Spleen (tissue), 13 donors: ENCODE measurements at places on chromosomes 16 and 17.

DNA sequence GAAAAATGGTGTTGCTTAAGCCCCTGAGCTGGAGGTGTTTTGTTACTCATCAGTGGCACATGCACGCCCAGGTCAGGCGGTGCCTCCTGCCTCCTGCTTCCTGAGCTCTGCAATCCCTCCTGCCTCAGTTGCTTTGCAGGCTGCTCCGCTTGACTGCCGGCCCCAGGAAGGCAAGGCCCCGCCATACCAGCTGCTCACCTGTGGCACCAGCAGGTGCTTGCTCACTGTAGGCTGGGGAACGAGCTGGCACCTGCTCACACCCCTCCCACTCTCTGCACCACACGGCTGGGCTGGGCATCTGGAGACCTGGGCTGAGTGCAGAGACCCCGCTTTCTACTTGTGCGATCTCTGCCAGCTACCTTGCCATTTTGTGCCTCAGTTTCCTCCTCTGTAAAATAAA, 200.2 kb downstream of the RBFOX3 start:
- DNase-seq = no peak

- peak; percentile 90 for DNase-seq
Measured at GRCh38 chr17:64262198-64262999, 661 bp downstream of the TEX2 start.

DNA sequence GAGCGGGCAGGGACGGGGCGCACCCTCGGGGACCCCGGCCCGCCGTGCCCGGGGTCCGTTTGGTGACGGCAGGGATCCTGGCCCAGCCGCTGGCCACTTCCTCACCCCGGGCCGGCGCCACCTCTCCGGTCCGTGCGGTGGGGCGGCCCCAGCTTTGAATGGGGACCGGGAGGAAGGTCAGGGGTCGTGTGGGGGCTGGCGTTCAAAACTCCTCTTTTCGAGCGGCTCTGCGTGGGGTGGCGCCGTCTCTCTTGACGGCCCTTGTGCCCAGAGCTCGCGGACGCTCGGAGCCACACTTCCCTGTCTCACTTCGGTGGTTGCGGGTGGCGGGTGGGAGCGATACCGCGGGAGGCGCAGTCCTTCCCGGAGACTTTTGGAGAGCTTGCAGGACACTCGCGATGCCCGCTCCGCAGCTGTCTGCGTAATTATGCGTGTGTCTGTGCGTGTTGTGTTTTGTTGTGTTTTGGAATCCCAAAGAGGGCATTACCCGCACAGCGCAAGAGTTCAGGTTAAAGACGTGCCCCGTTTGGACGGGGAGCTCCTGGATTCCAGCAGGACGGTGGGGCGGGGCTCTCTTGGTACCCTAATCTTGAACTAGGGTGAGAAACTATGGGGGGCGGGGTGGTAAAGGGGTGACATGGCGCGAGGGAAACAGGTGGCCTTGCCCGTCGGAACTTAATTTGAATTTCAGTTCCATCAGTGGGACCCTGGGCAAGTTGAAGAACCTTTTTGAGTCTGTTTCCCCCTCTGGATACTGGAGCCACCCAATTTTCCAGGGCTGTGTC, 637 bp downstream of the PLCG2 start:
- DNase-seq = peak; percentile 91

DNA sequence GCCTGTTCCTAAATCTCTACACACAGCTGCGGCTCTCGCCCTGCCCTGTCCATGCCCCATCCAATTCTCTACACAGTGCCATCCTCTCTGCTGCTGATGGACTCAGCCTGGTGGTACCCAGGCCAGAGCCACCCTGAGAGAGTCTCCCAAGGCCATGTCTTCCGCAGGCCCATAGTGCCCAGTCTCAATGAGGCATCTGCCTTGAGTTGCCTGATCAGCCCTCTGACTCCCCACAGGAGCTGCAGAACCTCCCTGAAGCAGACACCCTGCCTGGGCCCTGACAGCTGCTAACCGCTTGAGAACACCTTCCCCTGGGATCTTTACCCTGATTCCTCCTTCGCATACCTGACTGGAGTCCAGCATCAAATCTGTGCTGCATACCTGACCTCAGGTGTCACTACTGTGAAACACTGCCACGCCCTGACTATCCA, 13.3 kb downstream of the TSPOAP1 start:
- peak; percentile 38 for DNase-seq

GRCh38 chr17:68491381-68492231, 20.6 kb upstream of the PRKAR1A start:
- no peak for DNase-seq

DNA sequence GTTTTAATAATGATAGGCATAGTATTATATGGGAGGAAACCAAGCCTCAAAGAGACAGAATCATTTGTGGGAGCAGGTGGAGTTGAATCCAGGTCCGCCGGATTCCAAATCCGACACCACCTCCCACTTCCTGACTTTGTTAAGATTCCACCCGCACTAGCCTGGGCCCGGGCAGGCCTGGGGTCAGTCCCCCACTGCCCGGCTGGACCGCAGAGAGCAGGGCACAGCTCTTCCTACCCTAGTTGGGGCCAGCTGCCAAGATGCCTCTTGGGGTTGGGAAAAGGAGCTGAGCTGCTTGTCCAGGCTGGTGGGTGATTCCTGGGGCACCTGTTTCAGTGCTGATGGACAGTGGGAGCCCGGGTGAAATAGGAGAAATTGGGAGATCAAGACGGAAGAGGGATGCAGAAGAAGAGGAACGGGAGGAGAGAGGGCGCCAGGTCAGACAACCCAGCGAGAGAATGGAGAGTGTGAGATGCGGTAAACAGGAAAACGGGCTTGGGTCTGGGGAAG, 53.9 kb downstream of the OR1D5 start:
- peak; percentile 62 for DNase-seq

DNA sequence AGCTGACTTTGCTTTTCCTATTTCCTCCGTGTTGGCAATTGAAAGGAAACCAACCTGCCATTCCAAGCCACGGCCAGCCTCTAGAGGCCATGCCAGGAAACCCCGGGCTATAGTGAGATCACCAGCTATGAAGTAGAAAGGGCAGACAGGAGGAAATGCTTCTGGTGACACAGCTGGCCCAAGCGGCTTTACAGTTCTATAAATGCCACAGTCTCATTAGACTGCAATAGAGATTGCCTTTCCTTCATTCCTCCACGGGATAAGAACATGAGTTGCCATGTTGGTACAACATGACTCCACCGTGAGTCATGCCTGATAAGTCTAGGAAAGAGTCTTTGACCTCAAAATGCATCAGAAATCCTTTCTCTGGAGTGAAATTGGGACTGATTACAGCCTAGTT, 384.9 kb downstream of the GRIN2A start:
- no peak for DNase-seq

DNA sequence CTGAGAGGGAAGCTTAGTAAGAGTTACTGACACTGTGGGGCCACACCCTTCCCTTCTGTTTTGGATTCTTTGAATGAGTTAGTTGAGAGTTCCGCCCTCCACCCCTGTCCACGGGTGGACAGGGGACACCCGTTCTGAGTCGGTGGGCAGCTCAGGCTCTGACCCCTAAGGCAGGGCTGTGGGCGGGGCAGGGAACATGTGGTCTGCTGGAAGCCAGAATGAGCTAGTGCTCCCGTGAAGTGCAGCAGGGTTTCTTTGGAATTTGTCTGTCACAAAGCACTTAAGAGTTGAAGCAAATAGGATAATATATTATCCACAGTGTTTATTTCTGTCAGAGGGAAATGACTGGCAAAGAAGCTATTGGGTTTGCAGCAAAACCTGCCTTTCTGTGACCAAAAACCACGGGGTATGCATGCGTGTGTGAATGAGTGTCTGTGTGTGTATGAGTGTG, 90.1 kb downstream of the CLEC16A start:
- DNase-seq = no peak

DNA sequence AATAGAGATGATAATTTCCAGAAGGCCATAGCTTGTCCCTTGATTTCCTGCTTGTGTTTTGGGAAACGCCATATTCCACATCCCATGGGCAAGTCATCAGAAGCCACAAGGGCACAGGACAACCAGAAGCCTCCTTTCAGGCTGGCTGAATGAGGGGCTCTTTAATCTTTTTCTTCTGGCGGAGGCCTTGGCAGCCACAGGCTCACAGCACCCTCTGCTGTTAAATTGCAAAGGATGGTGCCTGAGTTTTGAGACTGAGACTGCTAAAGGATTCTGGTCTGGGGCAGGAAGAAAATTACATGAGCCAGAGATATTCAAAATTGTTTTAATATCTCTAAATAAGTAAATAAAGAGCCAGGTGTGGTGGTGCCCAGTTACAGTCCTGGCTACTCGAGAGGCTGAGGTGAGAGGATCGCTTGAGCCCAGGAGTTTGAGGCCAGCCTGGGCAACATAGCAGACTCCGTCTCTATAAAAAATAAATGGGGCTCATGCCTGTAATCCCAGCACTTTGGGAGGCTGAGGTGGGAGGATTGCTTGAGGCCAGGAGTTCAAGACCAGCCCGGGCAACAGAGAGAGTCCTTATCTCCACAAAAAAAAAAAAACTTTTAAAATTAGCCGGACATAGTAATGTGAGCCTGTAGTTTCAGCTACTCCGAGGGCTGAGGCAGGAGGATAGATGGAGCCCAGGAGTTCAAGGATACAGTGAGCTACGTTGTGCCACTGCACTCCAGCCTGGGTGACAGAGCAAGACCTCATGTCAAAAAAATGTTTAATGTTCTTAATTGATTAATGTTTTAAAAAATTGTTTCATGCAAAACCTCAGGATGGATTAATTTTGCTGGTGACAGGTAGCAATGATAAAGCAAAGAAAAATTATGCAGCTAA, 26.3 kb downstream of the AARSD1 start:
- no peak for DNase-seq

GRCh38 chr16:79653373-79653891, 52.9 kb upstream of the MAF start:
- no peak for DNase-seq

DNA sequence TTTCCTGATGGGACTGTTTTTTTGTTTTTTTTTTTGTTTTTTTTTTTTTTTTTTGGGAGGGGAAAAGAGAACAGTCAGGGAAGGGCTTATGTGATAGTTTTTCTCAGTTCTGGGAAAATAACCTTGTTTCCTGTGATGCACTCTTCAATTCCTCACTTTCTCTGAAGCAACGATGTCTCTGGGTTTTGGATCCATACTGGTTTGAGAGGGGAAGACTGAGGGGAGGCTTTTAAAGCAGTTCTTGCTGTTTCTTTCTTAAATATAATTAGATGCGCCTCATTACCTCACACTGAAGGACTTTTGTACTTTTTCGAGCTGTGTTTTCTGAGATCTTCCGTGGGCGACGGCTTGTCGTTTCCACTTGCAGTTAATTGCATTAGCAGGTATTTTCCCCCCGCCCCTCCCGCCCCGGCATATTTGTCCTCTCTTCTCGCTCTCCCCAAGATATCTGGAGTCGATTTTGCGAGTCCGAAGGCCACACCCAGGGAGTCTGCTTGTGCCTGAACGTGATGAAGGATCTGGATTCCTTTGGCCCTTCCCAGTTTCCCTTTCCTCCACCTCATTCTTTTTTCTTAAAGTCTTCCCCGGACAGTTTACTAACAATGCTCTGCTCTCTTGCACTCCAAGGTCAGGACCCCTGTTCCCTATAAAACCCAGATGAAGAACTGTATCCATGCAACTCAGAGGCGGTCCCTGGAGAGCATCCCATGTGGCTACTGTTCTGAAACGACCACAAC, 125.2 kb upstream of the ZFHX3 start:
- DNase-seq = no peak

DNA sequence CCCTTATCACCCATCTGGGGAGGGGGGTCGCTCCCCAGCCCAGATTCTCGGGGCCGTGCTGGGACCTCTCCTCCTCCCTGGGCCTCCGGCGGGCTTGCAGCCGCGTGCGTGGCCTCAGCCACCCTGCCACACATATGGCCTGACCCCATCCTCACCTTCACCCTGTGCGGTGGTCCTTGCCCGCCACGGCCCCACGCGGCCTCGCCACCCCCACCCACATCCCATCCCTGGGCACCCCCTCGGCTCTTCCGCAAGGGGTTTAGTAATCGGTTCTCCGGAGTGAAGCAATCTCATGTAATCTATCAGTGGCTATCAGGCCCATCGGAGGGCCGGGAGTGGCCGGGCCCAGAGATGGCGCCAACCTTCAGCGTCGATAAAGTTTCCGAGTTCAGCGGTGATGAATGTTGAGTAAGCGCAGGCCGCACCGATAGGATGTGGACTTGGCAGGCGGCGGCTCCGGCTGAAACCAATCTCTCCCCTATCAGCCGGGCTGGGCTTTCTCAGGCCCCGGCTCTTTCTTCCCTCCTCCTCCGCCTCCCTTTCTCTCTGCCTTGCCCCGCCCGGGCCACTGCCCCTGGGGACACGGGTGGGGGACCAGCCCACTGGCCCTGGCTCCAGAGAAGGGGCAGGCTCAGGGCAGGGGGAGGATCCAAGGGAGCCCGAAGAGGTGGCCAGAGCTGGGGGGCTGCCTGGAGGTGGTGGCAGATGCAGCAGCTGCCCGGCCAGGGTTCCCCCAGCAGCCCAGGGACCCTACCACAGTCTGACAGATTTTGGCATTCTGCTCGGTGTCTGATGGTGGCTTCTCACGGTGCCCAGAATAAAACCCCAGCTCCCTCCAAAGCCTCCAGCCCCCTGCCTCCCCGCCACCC, 20.8 kb downstream of the ZFPM1 start:
- DNase-seq = no peak

DNA sequence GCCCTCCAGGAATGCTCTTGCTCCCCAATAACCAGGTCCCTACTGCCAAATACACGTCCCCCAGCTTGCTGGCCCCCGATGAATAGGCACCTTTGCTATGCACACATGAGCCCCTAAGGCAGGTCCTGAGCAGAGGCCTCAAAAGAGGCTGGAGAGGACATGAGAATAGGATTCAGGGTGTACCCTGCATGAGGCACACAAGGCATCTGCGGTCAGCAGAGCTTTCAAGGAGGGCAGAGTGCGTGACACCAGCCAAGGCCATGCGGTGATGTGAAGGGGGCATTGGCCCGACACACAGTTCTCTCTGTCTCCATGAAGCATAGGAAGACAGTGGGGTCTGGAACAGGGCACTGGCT, 6.9 kb downstream of the SEZ6L2 start:
- DNase-seq = no peak

- DNase-seq = no peak
Measured at GRCh38 chr16:11689031-11689840, 21.0 kb downstream of the SNN start.

DNA sequence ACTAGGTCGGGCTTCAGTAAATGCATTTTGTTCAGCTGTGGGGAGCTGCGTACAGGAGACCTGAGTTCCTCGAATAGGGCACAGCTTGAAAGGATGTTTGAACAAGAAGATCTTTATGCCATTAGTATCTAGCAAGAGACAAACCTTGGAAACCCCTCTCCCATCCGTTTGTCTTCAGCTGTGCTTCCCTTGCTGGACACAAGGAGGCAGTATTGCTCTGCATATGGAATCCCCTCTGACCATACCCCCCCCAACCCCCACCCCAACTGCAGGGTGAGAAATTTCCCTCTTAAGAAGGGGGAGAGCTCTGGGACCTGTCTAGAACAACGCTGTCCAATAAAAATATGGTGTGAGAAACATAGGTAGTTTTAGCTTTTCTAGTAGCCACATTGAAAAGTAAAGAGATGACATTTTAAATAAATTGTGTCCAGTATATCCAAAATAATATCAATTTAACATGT, 1.6 kb downstream of the MRM1 start:
- peak; percentile 28 for DNase-seq

DNA sequence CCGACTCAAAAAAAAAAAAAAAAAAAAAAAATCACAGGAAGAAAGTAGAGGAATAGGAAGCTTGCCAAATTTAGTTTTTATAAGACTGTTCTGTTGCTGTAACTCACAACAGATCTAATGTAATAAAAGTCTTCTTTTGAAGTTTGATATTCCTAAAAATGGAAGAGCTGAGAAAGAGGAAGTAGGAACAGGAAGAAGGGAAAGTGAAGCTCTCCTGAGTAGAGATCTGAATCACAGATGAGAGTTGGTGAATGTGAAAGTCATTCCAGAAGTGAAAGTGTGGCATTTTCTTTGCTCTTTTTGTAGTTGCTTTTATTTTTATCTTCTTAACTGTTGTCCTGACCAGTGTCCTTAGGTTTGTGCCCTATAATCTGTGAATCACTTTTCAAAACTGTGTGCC, 2.1 kb downstream of the NMT1 start:
- DNase-seq = no peak
